ENCODE measurements at places on chromosomes 12 and 14.

DNA sequence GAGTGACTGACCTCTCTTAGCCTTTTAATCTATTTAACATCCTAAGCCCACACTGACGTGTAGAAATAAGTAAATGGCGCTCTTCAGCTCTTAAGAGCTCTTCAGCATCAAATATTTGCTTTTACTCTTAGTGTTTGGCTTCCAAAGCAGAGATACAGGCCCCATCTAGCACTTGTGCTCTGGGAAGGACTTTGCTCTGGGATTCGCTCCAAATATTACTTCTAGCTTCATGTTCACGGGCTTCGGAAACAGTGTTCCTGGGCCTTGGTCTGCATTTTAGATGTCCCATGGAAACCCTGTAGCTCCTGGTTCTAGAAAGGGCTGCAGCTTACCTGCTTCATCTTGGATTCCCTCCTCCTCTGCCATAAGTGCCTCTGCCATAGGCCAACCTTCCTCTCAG lies 2.7 kb upstream of the NKX2-8 start:
- no peak for DNase-seq

GRCh38 chr14:23432946-23433345 lies 2.5 kb downstream of the MYH7 start:
- no peak for DNase-seq

GRCh38 chr12:77402716-77403115 lies 337.3 kb upstream of the E2F7 start:
- DNase-seq: no peak

DNA sequence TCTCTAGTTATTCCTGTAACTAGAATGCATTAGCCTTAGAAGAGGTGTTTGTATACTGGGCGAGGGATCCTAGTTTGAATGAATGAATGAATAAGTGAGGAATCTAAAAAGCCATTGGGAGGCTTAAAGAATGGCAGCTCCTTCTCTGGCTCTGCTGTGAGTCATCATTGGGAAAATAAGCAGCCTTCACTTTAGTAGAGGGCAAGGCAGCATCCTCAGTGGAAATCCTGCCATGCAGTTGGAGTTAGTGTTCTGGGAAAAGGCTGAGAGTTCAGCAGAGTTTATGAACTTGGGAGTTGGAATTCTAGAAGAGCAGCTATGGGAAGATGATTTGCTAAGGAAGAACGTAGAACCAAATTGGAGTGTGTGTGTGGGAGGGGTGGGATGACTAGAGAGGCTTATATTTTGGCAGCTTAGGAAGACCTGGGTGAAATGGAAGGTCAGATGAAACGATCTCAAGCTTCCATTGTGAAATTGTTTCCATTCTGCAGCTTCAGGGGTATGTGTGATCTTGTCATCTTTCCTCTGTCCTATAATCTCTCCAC lies 120.8 kb downstream of the PTCSC3 start:
- no peak for DNase-seq

DNA sequence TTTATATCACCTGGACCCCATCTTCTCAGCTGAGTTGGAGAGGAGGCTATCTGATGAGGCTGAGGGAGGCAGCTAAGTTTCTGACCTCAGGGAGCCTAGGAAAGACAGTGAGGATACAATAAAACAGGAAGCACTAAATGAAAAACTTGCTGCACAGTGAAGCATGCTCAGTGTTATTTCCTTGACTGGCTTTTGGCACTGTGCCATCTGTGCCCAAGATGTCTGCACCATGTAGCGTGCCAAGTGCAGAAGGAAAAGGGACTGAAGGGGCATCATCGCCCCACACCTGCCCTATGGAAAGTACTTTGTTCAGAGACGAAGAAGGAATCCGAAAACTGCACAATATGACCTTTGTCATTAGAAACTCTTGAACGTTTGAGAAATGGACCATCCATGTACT lies 102.7 kb downstream of the ANO4 start:
- DNase-seq: no peak

DNA sequence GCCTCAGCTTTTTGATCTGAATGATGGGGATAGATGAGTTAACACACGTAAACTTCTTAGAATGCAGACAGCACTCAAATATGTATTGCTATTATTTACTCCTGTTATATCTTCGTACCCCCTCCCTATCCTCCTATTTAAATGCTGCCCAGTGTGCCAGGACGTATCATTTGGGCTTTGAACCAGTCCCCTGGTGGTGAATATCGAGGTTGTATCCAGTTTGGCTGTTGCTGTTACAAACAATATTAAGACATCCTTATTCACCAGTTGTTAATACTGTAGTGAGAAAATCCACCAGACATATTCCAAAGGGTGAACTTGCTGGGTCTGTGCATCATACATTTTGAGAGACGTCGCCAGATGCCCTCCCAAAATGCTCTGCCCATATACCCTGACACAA lies 51.5 kb upstream of the FOXN3 start:
- no peak for DNase-seq

GRCh38 chr12:45568808-45569207 lies 160.7 kb upstream of the ARID2 start:
- DNase-seq: no peak

DNA sequence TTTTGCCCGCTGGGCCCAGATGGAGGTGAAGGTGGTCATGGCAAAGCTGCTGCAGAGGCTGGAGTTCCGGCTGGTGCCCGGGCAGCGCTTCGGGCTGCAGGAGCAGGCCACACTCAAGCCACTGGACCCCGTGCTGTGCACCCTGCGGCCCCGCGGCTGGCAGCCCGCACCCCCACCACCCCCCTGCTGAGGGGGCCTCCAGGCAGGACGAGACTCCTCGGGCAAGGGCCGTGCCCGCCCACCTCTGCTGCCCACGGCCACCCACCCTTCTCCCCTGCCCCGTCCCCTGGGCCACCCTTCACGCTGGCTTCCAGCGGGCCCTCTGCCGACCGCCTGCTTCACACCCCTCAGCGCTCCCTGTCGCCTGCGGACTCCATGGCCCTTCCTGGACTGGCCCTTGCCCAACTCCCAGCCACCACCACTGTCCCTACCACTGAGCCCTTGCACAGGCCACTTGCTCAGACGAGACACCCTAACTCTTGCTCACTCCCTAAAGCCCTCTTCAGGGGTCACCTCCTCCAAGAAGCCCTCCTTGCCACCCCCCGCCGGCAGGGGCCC lies 42.5 kb downstream of the CYP46A1 start:
- no peak for DNase-seq

GRCh38 chr12:43105426-43105981 lies 446.5 kb downstream of the ADAMTS20 start:
- no peak for DNase-seq

- DNase-seq: no peak
Observed at GRCh38 chr12:70180130-70180529, 63.1 kb upstream of the CNOT2 start.

GRCh38 chr12:129871991-129872972 lies 31.5 kb downstream of the TMEM132D start:
- DNase-seq: no peak

DNA sequence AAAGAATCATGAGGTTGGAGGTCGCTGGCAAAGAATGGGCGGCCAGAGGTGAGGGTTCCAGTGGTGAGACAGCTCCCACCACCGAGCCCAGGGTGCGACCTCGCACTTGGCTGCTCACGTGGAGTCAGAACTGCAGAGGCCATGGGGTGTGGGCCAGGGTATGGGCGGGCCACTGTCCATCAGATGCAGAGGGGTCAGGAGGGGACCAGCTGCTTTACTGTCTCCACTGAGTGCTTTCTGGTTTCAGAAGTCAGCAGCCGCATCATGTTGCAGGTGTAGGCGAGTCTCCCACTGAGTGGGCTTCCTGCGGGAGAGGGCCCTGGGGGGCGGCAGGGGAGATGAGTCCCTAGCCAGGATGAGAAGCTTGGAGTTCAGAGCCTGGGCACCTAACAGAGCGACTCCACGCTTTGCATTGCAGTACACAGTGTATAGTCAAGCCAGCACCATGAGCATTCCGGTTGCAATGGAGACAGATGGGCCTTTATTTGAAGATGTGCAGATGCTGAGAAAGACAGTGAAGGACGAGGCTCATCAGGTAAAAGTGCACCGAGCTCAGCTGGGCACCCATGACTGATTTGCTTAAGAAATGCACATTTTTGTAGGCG lies 46.9 kb upstream of the DYNC1H1 start:
- DNase-seq: no peak

- DNase-seq: no peak
Observed at GRCh38 chr12:48192861-48193260, 9.4 kb downstream of the CCDC184 start.

GRCh38 chr14:100028990-100029677 lies 36.1 kb upstream of the EVL start:
- no peak for DNase-seq

GRCh38 chr14:90742729-90743128 lies 73.5 kb downstream of the TTC7B start:
- no peak for DNase-seq

DNA sequence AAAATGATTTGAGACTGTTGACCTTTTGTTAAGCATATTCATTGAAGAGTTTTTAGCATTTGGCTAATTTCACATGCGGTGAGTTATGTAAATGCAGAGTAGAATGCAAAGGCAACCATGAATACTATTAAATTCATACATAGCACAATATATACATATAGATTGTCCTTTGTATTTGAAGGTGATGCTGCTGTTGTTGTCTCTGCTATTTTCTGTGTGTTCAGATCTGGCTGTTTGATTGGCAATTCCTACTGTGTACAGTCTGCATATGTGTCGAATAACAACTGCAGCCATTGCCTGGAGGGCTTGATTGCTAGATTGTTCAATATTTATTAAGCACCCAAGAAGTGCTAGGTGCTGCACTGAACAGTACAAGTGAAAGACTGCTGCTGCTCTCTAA lies 187.4 kb downstream of the FOXG1 start:
- DNase-seq: no peak

DNA sequence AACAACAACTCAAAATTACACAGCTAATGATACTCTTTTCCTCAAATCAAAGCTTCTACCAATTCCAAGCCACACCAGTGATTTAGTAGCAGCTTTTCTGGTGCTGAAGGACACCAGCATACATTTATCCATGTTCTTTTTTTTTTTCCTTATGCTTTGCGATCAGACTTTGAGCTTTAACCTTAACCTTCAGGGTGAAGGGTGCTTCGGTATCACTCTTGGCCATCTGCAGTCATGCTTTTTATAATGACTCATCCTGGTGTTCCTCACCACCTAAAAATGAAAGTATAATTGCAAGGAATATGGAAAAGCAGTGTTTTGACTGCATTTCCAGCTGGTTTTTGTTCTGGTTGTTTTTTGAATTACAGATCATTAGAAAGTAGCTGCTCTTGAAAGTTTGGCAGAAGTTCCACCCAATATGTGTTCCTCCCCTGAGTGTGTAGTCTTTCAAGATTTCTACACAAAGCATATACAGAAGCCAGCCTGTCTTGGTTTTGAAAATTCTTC lies 1.3 kb upstream of the SLC41A2 start:
- no peak for DNase-seq

- no peak for DNase-seq
Observed at GRCh38 chr12:85277191-85277590, 2.8 kb upstream of the ALX1 start.

DNA sequence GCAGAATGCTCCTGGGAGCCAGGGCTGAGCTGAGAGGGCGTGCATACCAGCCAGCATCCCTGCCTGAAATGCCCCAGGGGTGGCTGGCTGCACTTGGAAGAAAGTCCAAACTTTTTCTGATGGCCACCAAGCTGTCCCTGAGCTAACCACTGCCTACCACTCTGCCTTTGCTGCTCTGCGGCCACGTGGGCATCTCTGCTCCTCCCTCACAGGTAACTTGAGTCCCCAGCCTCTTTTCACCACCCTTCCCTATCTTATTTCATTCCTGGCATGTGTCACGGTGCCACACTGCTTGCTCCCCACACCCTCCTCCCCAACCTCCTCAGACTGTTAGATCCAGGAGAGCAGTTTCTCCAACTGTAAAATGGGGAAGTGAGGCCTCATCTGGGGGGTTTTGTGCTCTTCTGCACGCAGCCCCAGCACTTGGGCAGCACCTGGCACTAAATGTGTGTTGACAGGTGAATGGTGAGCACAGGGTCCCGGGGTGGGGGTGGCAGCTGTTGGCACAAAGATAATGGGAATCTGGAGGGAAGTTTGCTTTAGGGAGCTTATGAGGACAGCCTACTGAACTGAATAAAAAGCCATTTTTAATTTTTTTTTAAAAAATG lies 113.0 kb downstream of the GLT1D1 start:
- DNase-seq: no peak

- DNase-seq: no peak
Observed at GRCh38 chr14:64772397-64772950, 68.2 kb downstream of the PLEKHG3 start.

GRCh38 chr14:93549595-93549994 lies 118.9 kb downstream of the UNC79 start:
- DNase-seq: no peak

DNA sequence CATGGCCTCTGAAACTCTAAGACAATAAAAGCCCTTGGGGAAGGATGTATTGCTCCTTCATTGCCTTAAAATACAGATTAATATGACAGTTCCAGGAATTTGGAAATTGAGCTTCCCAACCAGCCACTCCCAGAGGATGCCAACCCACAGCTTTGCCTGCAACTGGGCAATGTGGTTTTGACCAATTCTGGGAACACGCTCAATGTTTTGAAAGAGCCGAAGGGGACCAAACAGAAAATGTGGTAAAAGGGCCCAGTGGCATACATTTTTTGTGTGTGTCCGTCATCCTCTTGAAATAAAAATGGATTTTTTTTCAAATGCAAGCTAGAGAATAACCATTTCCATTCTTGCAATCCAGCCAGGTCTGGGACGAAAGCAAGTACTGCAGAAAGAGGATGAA lies 88.3 kb upstream of the PLEKHG7 start:
- DNase-seq: no peak

DNA sequence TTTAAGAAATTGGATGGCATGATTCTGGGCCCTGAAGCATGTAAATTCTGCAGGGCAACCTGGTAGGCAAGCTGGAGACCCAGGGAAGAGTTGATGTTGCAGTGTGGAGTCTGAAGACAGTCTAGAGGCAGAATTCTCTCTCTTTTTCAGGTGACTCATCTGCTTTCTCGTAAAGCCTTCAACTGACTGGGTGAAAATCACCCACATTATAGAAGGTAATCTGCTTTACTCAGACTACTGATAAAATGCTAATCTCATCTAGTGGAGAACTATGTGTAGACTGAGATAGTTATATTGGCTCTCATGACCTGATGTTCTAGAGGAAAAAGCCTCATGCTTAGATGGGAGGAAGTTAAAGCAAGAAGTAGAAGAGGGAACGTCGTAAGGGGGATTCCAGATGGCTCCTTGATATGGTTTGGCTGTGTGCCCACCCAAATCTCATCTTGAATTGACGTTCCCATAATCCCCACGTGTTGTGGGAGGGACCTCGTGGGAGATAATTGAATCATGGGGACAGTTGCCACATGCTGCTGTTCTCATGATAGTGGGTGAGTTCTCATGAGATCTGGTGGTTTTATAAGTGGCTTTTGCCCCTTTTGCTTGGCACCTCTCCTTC lies 723.8 kb downstream of the BCL11B start:
- DNase-seq: no peak

DNA sequence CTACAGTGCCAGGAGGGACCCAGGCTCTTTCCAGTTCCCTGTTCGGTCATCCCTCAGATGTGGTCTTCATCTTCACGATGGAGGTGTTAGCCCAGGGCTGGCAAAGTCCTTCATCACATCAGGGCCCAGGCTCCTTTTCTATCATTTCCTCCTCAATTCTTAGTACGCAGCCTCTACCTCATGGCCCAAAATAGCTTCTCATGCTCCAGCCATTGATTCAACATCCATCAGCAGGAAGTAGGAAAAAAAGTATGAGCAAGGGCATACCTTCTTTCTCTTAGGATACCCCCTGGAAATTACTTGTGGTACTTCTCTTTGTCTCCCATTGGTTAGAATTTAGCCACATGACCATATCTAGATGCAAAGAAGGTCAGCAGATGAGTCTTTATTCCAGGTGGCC lies 12.2 kb upstream of the ZDHHC22 start:
- DNase-seq: no peak

GRCh38 chr14:68589447-68590200 lies 203.2 kb downstream of the ZFP36L1 start:
- no peak for DNase-seq

- DNase-seq: no peak
Observed at GRCh38 chr12:5524769-5525436, 93.0 kb downstream of the NTF3 start.

All from stimulated activated naive CD4-positive, alpha-beta T cell (primary cell).